ENCODE measurements at places on chromosomes 1 and 21.

DNA sequence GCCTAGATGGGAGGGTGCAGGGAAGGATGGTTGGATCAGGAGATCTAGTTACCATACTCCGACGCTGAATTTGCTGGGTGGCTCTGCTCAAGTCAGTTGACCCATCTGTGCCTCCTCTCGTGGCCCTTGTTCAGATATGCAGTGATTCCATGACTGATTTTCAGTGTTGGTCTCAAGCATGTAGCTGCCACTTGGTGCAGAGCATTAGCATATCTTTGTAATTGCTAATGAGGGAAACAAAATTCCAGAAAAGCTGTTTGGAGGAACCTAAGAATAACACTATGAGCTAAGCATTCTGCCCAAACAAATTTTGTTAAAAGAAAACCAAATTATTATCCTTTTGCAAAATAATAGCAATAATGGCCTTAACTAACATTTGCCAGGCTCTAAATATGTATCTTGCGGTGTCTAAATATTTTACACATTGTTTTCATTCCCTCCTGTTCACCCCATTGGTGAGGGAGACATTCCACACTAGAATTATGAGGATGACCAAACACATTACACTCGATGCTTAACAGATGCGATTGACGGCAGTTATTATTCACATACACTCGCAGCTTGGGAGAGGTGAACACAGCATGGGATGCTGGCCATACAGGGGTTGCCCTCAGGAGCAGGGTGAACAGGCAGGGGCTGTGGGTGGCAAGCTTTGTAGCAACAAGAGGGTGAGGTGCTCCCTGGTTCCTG lies 69.1 kb downstream of the KCNJ15 start:
- DNase-seq: peak; percentile 84

GRCh38 chr1:169214598-169214997 lies 108.1 kb downstream of the ATP1B1 start:
- no peak for DNase-seq

- no peak for DNase-seq
These were observed 62.5 kb downstream of the SMYD3 start for GRCh38 chr1:246444617-246445016.

- no peak for DNase-seq
These were observed 73.5 kb downstream of the JAK1 start for GRCh38 chr1:64892576-64893573.

- no peak for DNase-seq
These were observed 357.6 kb downstream of the TGFB2 start for GRCh38 chr1:218702775-218703174.

DNA sequence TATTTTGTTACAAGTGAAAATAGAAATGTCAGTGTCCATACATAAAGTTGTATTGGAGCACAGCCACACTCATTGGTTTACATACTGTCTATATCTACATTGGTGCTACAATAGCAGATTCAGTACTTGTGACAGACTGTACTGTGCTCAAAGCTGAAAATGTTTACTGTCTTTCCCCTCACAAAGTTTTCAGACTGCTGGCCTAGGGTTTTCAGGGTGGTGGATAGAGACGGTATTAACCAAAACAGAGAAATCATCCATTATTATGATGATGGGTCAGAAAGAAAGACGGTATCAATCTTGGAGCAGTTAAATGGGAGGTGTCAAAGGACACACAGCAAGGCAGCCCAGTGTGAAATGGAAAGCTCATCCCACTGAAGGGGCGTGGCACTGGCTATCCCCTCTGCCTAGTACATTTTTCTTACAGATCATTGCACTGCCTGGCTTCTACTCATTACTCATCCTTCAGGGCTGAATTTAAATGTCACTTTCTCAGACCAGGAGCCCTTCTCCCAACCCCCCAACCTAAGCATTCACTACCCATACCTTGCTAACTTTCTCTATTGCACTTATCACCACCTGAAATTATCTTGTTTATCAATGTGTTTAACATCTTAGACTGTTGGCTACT lies 10.2 kb downstream of the JAK1 start:
- DNase-seq: peak; percentile 65

GRCh38 chr1:82319546-82319945 lies 518.8 kb downstream of the ADGRL2 start:
- peak; percentile 25 for DNase-seq

- no peak for DNase-seq
These were observed 39.1 kb upstream of the KLF17 start for GRCh38 chr1:44079566-44079965.

- no peak for DNase-seq
These were observed 31.8 kb upstream of the BEND5 start for GRCh38 chr1:48808496-48808895.
